ENCODE measurements at places on chromosomes 12 and 14. TPM values are rescaled to one million over a fixed set of nuclear protein-coding genes. Genes with fewer than 3 reads are reported as not detected.

ARHGAP5 gene
- total RNA-seq = 144 TPM

TMEM116 gene
- total RNA-seq = 29.3 TPM

GSC gene
- total RNA-seq = not detected

ADCY4 gene
- total RNA-seq = 1.4 TPM

AHSA1 gene
- 126 TPM for total RNA-seq

A2M gene
- 567 TPM for total RNA-seq

PCED1B gene
- 5.9 TPM for total RNA-seq

SSPN gene
- 4.1 TPM for total RNA-seq

TAS2R14 gene
- total RNA-seq = 5.6 TPM

MORN3 gene
- total RNA-seq = 0.27 TPM

ADCK1 gene
- 8.2 TPM for total RNA-seq

ARG2 gene
- total RNA-seq = 35.0 TPM

ABCD4 gene
- total RNA-seq = 37.3 TPM

KRT2 gene
- total RNA-seq = not detected

SIX1 gene
- total RNA-seq = 6.5 TPM

RTL1 gene
- total RNA-seq = 2.6 TPM

DDX23 gene
- 73.1 TPM for total RNA-seq

PRKD1 gene
- total RNA-seq = 9.0 TPM

NGB gene
- total RNA-seq = not detected

KRT75 gene
- not detected for total RNA-seq

GUCY2C gene
- total RNA-seq = 47.6 TPM

CLEC6A gene
- total RNA-seq = not detected

ANO6 gene
- total RNA-seq = 82.2 TPM

SETD1B gene
- total RNA-seq = 2.7 TPM

KDM2B gene
- total RNA-seq = 22.7 TPM

STXBP6 gene
- 48.8 TPM for total RNA-seq

ARMH4 gene
- total RNA-seq = 9.2 TPM

MIPOL1 gene
- total RNA-seq = 12.2 TPM

PALS1 gene
- 39.4 TPM for total RNA-seq

KANSL2 gene
- 33.3 TPM for total RNA-seq

TMCC3 gene
- total RNA-seq = 4.5 TPM

ACOT4 gene
- total RNA-seq = 2.8 TPM

PMCH gene
- 1.3 TPM for total RNA-seq

SENP1 gene
- total RNA-seq = 16.9 TPM

OTUB2 gene
- 2.7 TPM for total RNA-seq

TAS2R7 gene
- total RNA-seq = not detected

SLC25A21 gene
- total RNA-seq = 1.6 TPM

GXYLT1 gene
- total RNA-seq = 28.8 TPM

ACSM4 gene
- not detected for total RNA-seq

ART4 gene
- total RNA-seq = 4.9 TPM

KLRC3 gene
- total RNA-seq = not detected

HNF1A gene
- total RNA-seq = 13.2 TPM

B4GALNT1 gene
- 0.97 TPM for total RNA-seq

LRRIQ1 gene
- not detected for total RNA-seq

TBX3 gene
- total RNA-seq = 133 TPM

SLC10A1 gene
- total RNA-seq = 1.7 TPM

TAS2R50 gene
- 2.0 TPM for total RNA-seq

WNK1 gene
- 63.7 TPM for total RNA-seq

LBHD2 gene
- not detected for total RNA-seq

WIF1 gene
- total RNA-seq = 4.3 TPM

CDKL1 gene
- total RNA-seq = 6.1 TPM

AGAP2 gene
- 0.76 TPM for total RNA-seq

LPAR5 gene
- total RNA-seq = 1.0 TPM

CIROP gene
- total RNA-seq = not detected

BDKRB1 gene
- 15.3 TPM for total RNA-seq

SNRPF gene
- 10.9 TPM for total RNA-seq

CARMIL3 gene
- 0.40 TPM for total RNA-seq

TAS2R42 gene
- not detected for total RNA-seq

NANOG gene
- 1.9 TPM for total RNA-seq
